SW 1271 (cell line): ENCODE measurements at places on chromosomes 7 and 10.

DNA sequence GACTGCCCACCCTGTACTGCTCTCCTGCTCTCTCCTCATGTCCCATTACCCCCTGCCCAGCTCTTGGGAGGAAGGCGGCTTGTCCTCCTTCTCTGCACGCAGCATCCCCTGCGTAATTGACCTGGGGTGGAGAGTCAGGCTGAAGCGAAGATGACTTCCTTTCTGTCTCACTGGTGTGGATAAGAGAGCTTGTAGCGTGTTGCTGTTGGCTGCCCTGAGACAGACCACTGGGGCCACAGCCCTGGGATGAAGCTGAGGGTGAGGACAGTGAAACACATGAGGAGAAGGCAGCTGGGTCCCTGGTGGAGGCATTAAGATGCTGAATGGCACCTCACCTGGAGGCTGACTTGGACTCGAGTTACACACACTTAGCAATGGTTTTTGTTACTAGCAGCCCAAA is 310.3 kb upstream of the ZNF32 start:
- no peak for DNase-seq

DNA sequence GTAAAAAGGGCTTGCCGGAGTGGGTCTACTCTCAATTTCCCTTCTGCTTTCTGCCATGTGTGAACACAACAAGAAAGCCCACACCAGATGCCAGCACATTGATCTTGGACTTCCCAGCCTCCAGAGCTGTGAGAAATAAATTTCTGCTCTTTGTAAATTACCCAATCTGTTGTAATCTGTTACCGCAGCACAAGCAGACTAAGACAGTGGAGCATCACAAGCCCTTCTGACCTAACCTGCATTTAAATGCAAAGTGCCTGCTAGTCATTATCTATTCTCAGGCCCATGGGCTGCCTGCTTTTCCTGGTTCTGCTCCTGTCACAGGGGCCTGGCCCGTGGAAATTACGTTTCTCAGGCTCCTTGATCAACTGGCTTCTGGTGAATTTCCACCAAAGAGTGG is 199.3 kb upstream of the AUTS2 start:
- DNase-seq: no peak

DNA sequence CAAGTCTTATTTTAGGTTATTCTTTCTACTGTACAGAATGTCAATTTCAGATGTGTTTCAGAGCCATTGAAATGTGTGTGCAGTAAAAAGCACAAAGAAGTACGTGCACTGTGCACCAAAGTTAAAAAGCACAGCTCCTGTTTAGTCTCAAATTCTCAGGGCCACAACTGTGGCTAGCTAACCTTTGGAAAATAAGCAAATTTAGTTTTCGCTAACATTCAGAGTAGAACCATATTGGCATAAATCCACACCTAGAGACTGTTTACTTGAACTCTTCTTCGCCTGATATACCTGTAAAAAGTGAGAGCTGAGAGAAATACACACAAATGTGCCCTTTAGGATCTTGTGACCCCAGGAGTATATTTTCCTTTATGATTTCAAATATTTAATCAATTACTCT is 353.9 kb downstream of the TFEC start:
- no peak for DNase-seq

DNA sequence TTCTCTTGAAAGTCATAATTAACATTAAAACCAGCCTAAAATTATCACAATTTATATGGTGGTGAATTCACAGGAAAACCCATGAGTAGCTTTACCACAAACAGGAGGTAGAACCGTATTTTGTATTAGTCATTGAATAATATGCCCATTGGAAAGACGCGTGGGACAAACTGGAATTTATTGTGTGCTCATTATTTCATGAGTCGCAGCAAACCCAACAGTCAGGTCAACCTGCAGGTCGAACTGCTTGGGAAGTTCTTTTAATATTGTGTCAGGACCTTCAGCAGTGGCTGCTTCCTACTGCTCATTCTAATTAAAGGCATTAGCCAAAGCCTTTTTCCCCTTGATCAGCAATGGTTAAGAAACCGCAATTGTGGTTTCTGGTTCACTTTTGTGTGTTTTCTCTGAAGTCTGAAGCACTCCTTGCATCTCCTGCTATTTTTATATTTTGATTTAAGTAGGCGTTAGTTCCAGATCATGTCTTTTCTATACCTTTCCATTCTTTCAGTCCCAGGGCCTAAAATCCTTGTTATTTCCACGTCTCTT is 100.1 kb downstream of the RAB11FIP2 start:
- no peak for DNase-seq

- DNase-seq: no peak
Measured at GRCh38 chr10:75694790-75695189, 263.4 kb downstream of the LRMDA start.

GRCh38 chr10:7567911-7568620 is 98.7 kb downstream of the ITIH5 start:
- no peak for DNase-seq

- no peak for DNase-seq
Measured at GRCh38 chr10:77463499-77463898, 174.1 kb downstream of the KCNMA1 start.

DNA sequence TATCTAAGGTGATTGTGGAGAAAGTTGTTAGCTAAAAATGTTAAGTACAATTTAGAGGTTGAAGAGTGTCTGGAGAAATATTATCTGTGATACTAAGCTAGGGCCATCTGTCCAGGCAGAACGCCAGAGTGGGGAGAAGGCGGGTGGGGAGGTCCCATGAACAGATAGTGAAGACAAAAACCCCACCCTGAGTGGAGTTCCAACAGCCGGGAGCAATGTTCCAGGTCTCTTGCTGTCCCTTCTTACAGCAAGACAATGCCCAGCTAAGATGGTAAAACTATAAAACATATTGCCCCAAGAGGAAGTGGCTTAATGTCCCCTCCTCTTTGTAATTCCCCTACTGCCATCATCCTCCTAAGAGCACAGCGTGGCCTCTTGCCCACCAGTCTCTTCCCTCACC is 10.4 kb upstream of the IL15RA start:
- DNase-seq: no peak

GRCh38 chr7:24604630-24605029 is 31.4 kb downstream of the PALS2 start:
- no peak for DNase-seq
